ENCODE measurements at places on chromosomes 16 and 17.

DNA sequence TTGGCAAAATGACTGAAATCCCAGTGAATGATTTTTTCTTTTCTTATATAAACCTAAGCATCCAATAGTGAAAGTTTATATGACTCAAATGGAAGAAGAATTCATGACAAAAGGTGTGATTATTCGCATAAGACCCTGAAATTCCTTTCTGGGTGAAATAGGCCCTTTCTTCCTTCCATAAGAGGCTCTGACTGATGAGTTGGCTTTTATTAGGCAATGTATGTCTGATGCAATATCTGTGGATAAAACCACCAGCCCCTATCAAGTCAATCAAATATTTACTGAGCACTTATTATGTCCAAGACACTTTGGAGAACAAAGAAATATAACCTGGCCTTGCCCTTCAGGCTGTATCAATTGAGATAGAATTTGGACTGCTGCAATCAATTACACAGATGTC, 316.6 kb downstream of the CDH13 start:
- DNase-seq: no peak

- DNase-seq: no peak
Measured at GRCh38 chr17:51907041-51907440, 251.5 kb downstream of the CA10 start.

DNA sequence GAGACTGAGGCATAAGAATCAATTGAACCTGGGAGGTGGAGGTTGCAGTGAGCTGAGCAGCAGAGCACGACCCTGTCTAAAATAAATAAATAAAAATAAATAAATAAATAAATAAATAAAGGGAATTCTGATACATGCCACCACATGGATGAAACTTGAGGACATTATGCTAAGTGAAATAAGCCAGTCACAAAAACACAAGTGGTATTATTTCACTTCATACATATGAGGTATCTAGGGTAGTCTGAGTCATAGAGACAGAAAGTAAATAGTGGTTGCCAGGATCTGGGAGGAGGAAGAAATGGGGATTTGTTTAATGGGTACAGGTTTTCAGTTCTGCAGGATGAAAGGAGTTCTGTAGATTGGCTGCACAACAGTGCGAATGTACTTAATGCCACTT, 16.3 kb downstream of the PIPOX start:
- DNase-seq: no peak

GRCh38 chr16:88850531-88851199, 6.1 kb downstream of the GALNS start:
- no peak for DNase-seq

GRCh38 chr16:73057291-73058210, 9.6 kb upstream of the ZFHX3 start:
- DNase-seq: peak; percentile 8

DNA sequence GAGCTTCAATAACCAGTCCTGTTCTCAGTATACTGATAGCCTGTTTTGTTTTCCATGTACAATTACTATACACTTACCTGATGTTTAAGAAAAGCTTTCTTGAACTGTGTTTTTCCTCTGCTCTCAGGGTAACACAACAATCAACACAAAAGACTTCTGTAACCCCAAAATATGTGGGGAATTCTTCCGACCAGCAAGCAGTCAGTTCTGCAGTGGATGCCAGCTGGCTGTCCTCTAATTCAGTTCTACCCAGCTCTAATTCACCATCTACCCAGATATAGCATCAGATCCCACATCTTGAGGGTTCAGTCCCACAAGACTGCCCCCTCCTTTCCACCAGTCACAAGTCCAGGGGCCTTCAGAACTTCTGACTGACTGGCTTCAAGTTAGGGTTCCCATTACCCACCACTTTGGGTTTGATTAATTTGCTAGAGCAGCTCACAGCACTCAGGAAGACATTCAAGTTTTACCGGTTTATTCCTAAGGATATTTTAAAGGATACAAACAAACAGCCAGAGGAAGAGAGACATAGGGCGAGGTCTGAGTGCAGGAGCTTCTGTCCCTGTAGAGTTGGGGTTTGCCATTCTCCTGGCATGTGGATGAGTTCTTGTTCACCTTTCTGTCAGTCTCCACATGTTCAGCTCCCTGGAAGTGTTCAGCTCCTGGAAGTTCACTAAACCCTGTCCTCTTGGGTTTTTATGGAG, 178.2 kb downstream of the CHD9 start:
- no peak for DNase-seq

DNA sequence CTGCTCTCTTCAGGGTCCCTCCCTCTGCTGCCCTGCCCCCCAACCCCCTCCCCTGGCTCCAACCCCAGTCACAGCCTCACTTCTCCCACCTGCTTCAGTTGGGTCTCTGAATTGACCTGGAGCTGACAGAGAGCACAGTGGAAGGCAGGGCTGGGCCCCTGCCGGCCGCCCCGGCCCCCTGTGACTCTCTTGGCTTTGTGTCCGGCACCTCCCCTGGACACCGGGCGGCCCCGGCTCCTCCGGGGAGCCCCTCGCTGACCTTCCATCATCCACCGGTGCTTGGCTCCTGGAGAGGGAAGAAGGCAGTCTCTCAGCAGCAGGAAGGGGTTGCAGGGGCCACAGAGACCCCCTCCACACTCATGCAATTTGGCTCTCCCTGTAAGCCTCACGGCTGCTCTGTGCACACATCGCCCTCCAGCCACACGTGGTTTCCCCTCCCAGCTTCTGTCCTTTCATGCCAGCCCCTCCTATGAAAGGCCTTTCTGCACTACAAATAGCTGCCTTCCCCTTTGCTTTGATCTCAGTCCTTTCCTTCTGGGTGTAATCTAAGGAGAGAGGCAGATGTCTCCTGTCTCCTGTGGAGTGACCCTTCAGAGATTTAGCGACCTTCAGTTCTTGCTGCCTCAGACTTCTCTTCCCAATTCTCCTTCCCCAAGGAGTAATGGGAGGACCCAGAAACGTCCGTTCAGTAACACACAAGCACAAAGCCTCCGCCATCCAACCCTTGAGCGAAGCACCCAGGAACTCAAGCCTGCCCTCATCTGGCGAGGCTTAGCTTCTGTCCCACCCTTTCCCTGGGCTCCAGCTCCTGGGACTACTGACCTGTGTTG, 8.3 kb downstream of the NKIRAS2 start:
- no peak for DNase-seq

DNA sequence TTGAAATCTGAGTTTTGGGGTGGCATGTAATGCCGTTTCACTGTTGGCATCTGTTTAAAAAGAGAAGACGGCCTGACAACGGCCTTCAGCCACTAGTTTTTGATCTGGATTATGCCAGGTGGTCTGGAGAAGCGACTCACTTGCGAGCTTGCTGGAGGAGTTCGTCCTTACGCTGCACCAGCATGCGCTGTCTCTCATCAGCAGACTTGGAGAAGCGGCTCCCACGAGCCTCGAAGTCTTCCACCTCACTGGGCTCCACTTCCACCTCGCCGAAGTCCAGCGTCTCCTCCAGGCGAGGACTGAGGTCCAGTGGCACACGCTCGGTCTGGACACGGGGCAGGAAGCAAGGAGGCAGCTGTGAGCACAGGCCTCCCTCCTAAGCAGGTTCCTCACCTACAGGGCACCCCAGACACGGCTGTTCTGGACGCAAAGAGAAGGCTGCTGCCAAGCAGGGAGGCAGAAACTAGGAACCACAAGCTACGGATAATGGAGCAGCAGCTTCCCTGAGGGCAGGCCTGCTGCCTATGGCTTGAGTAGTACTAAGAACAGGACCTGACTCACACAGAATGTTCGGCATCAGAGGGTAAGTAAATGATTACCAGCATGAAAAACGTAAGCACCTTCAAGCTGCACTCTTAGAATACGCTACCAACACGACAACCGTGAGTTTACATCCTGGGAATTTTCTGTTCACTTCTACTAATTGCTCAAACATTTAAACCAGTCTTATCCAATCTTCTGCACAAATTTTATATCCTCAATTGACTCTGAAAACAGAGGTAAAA, 61.4 kb downstream of the AMFR start:
- DNase-seq: no peak

DNA sequence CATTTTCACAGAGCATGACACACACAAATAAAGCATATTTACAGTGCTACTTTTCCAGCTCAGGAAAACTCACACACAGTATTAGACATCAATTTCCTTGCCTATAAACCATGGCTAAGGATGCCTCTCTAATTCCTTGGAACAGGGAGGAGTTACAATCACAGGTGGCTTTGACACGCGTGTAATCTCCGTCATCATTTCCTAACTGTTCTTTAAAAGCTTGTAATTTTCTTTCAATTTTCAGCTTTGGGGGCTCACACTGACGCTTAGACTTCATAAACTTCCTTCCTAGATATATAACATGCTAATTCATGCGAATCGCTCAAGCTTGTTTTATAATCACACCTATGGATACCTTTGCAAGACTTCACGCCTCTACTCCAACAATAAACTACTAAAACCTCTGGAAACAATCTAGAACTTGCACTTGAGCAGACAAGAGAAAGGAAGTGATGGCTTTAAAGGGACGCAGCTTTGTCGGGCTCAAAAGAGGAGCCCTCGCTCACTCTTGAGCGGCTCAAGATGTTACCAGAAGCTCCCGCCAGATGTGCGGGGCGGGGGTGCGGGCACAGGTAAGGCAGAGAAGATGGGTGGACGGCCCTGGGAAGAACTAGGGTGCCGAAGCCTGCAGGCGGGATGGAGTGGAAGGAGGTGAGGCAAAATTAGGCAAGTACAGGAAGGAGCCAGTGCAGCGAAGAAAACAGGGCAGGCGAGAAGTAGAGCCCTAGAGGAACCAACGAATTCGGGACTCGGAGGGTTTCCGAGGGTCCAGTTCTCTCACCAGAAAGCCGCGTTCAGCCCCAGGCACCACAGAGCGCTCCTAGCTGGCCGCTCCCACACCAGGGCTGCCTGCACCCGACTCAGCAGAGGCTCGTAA, 631 bp downstream of the RETREG3 start:
- peak; percentile 69 for DNase-seq
